GM13976 (cell line): ENCODE measurements at places on chromosomes 7 and 10.

- DNase-seq: no peak
Measured at GRCh38 chr10:123446449-123447156, 219.6 kb upstream of the GPR26 start.

GRCh38 chr10:1268831-1269230 lies 212.6 kb downstream of the WDR37 start:
- no peak for DNase-seq

- no peak for DNase-seq
Measured at GRCh38 chr7:2228921-2229320, 3.8 kb downstream of the MAD1L1 start.

DNA sequence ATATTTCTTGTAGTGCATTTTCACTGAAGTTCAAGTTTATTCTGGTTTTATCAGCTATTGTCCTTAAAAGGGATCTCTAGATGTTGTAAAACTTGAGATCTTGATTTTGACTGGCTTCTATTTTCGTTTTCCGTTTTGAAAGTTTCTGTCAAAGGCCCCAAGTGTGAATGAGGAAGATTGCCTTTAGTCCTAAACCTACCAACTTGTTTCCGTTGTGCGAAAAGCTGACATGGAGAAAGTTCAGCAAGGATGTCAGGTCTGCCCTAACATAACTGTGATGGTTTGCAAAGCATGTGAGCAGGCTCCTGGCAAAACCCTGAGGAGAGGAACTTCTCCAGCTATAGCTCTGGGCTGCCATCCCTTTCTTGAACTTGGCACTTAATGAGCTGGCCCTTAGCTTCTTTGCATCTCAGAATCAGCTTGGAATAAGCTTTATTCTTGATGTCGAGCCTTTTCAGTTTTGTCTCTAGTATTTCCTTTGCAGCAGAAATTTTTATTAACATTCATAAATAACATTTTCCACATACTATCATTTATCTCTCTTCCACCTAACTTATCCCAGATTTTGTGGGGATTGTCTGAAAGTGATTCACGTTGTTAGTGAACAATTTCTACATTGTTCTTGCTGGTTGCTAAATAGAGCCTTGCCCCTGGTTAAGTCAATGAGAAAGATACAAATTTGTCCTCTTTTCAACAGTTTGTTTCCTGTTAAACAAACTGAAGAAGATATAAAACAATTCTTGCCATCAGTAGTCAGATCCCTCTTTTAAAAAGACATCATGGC lies 559.4 kb downstream of the SUGCT start:
- no peak for DNase-seq

GRCh38 chr10:17682236-17682946 lies 38.4 kb downstream of the STAM start:
- DNase-seq: no peak

DNA sequence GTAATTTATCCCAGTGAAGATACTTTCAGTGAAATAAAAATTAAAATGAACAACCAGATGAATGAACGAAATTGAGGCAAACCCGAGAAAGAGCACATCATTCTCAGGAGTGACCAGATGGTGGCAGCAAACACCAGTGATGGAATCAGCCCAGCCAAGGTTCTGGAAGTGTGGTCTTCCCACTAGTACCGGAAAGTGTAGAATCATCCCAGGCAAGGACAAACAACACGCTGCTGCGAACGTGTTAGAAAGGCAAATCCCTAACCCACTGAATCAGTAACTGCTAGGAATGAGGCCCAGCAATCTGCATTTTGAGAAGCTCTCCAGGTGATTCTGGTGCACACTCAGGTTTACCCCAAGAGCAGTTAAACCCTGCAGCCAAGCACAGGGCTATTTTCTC lies 15.5 kb upstream of the SLC18A3 start:
- DNase-seq: peak; percentile 77
